Activated CD8-positive, alpha-beta memory T cell treated with anti-CD3 and anti-CD28 coated beads, Interleukin-2, amount 10 ng/mL, durations not matched to agents 7 days and 5 days (primary cell): ENCODE measurements at places on chromosomes 1 and 21. TPM values are rescaled to one million over a fixed set of nuclear protein-coding genes. Genes with fewer than 3 reads are reported as not detected.
A peak's percentile ranks its signal among the peaks of the same experiment; 100 is the strongest.

DNA sequence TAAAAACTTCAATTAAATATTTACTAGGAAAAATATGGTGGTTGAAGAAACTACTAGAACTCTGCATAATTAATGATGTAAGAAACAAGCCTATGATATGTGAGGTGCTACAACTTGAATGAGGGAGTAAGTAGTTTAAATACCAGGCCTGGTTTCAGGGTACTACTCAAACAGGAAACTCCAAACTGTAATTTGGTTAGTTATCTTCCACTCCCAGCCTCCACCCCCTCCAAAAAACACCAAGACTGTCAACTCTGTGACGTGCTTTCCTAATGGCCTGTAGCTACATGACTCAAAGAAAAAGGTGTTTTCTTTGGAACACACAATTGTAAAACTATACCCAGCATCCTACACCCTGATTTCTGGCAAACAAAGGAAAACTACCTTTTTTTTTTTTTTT lies 55.9 kb upstream of the RCC1 start:
- peak; percentile 79 for DNase-seq

GRCh38 chr1:153395776-153396175 lies 4.9 kb upstream of the S100A8 start:
- DNase-seq: no peak

DNA sequence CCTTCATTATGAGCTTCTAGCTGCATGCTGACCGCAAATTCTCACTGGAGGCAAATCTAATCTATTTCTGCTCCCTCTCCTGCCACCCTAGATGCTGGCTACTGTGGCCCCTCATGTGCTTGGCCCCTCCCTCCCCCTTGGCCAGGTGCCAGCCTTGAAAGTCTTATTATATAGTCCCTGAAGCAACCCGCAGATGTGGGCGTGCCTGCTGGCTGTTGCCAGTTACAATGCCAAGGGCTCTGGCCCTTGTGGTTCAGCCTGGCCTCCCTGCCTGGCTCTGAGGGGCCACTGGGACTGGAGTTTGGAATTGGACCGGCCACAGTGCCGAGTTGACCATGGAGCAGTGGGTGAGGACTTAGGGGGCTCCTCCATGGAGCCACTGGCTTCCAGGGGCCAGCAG lies 78.9 kb upstream of the ACTRT2 start:
- DNase-seq: no peak

DNA sequence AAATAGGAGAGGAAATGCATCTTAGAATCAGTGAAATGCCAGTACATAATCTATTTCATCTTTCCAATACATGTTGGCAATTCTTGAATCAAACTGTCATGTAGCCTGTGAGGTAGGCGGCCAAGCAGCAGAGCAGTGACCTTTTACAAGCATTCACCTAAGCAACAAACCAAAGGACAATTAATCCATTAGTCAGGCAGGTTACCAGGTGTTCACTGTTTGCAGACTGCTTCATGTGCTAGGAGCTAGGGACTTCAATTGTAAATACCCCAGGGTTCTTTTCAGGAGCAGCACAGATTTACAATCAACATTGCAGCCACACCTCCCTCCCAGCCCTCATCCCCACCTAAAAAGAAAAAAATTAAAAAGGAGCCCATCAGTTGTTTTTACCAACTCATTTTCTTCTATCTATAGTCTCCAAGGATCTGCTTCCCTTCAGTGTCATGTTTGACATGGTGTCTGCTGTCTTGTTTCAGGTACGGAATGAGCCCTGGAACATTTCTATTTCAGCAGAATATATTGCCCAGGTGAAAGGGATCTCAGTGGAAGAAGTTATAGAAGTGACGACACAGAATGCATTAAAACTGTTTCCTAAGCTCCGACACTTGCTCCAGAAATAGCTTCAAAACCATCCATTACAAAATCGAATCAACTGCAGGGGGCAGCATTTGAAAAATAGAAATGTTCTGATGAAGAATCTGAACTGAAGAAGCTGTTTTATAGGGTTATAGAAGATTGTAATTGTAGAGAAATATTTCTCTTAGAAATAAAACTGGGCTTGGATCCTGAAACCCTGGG lies 23.0 kb downstream of the TATDN3 start:
- DNase-seq: no peak

GRCh38 chr21:46038341-46038829 lies 56.8 kb downstream of the COL6A1 start:
- no peak for DNase-seq

- peak; percentile 94 for DNase-seq
These were observed 21.3 kb downstream of the RRP1 start for GRCh38 chr21:43810505-43811261.

DNA sequence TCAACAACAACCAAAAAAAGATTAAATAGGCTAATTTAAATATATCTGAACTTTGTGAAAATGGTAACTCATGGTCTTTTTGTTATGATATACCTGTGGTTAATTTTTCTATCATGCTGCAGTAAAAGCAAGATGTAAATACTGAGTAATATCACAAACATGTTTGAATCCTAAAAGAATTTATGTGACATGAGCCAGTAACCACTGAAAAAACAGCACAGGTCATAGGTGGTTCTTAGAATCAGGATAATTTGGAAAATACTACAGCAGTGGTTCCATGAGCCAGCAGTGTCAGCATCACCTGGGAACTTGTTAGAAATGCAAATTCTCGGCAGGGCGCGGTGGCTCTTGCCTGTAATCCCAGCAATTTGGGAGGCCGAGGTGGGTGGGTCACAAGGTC lies 4.1 kb downstream of the ATP5IF1 start:
- DNase-seq: no peak

- DNase-seq: no peak
These were observed 180.8 kb downstream of the NPHP4 start for GRCh38 chr1:5811419-5811818.

DNA sequence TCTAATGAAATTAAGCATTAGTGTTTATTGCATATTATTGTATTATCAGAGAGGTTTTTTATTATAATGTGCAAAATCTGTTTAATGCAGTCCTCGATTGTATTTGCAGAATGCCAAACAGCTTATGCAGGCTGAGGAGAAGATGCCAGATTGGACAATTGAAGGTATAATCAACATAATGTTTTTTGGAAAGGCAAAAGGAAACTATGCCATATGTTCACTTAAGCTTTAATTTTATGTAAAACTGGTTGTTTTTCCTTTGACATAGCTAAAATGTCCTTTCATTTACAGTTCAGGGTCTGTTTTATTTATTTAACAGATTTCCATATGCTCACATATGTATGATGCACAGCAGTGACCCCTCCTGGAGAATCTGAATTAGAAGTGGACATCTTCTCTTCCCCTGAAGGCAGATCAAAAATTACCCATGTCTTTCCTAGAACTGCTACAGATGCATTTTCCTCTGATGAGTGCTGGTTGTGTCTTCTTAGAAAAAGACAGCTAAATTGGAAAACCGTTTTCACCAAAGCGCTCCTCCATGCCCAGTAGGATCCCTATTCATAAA lies 143.5 kb upstream of the USH2A start:
- no peak for DNase-seq

The LPAR3 gene
- total RNA-seq: 0.47 TPM

The ADGRL2 gene
- total RNA-seq: 0.05 TPM

The LENEP gene
- 1.2 TPM for total RNA-seq
